CD4-positive, alpha-beta memory T cell (primary cell): ENCODE measurements at places on chromosomes 4 and X. TPM values are rescaled to one million over a fixed set of nuclear protein-coding genes. Genes with fewer than 3 reads are reported as not detected.

The DOK7 gene
- total RNA-seq: not detected

DNA sequence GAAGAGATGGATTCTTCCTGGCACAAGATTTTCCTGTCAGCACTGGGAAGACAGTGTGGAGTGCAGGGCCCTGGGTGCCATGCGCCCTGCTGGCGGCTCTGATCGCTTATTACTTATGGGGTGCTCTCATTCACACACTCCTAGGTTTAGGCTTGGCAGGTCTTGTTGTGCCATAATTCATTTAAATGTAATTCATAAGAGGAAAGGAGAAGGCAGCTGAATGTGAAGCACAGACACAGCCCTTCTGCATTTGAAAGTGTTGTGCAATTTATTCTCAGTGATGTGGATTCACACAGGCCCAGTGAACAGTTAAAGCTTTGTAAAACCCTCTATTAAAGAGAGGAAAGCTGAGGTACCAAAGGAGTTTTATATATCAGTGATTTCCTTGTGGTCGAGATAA, 249.7 kb downstream of the C4orf33 start:
- H3K27me3 ChIP-seq: no peaks in the 10 kb centered on the region
- no peak overlapping the region for H3K4me3 ChIP-seq
- no peaks in the 10 kb centered on the region for H3K4me1 ChIP-seq
- no peaks in the 10 kb centered on the region for H3K36me3 ChIP-seq

The DMRTC1 gene
- 1.1 TPM for total RNA-seq

- H3K36me3 ChIP-seq: no peaks in the 10 kb centered on the region
- no peaks in the 10 kb centered on the region for H3K27me3 ChIP-seq
- no peak overlapping the region for H3K4me3 ChIP-seq
- H3K27ac ChIP-seq: no peak overlapping the region
- no peak for DNase-seq
- H3K4me1 ChIP-seq: no peaks in the 10 kb centered on the region
These were observed 205.9 kb upstream of the VCX start for GRCh38 chrX:7637066-7637465.

- DNase-seq: no peak
- H3K36me3 ChIP-seq: no peaks in the 10 kb centered on the region
These were observed 5.7 kb downstream of the HSD17B13 start for GRCh38 chr4:87316961-87317360.

DNA sequence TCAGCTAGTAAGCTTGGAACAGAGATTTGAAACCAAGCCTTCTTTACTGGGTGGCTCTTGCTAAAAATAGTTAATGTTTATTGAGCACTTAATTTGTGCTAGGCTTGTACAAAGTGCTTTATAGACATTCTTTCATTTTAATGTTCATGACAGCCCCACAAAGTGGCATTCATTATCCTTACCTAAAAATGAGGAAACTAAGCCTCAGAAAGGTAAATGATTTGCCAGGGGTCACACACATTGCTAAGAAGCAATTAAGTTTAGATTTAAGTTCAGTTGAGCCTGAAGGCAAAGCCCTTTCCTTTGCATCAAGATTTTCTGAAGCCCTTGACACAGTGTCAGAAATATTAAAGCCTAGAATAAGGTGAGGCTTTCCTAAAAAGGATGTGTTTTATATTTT, 327.5 kb upstream of the FGF13 start:
- H3K27ac ChIP-seq: no peak overlapping the region
- H3K36me3 ChIP-seq: no peaks in the 10 kb centered on the region
- no peaks in the 10 kb centered on the region for H3K4me1 ChIP-seq
- DNase-seq: no peak
- no peak overlapping the region for H3K4me3 ChIP-seq

GRCh38 chr4:147950841-147951240, 219.0 kb downstream of the ARHGAP10 start:
- H3K4me3 ChIP-seq: no peak overlapping the region
- no peaks in the 10 kb centered on the region for H3K27me3 ChIP-seq
- H3K27ac ChIP-seq: no peak overlapping the region
- no peak for DNase-seq
- H3K36me3 ChIP-seq: no peaks in the 10 kb centered on the region

GRCh38 chrX:56800801-56801200, 71.8 kb downstream of the NBDY start:
- no peaks in the 10 kb centered on the region for H3K27me3 ChIP-seq
- H3K36me3 ChIP-seq: no peaks in the 10 kb centered on the region
- H3K4me3 ChIP-seq: no peak overlapping the region
- H3K4me1 ChIP-seq: peaks cover 56% of the 10 kb centered on the region

DNA sequence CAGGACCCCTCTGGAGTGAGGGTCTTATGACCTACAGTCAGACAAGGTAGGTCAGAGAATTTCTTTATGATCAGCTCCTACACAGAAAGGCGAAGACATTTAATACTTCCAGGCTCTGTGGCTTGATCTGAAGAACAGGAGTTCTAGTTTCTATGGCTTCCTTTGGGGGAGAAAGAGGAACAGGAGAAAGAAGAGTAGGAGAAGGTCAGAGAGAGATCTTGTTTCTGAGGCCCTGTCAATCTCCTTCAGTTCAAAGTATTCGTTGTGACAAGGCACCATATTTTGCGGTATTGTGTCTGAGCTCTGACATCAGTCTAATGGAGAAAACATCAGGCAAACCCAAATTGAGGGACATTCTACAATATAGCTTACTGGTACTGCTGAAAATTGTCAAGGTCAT, 16.7 kb downstream of the TMSB4X start:
- no peaks in the 10 kb centered on the region for H3K36me3 ChIP-seq
- H3K4me1 ChIP-seq: peaks cover 35% of the 10 kb centered on the region
- DNase-seq: no peak
- no peak overlapping the region for H3K27ac ChIP-seq
- no peaks in the 10 kb centered on the region for H3K27me3 ChIP-seq

The LUZP4 gene
- not detected for total RNA-seq

DNA sequence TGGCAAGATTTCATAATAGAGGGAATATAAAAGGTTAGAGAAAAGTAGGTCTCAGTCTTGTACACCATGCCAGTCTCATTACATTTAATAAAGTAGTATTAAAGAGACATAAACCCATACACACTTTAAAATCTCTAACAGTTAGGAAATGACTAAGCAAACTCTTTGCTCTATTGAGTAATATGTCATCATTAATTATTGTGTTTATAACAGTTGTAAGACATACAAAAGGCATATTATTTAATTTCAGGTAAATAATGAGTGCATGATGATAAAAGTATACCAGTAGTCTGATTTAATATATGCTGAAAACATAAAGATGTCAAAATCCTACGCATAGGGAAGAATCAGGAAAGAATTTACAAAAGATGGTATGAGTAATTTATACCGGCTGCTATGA, 31.0 kb upstream of the FGG start:
- no peaks in the 10 kb centered on the region for H3K36me3 ChIP-seq
- no peak for DNase-seq
- H3K27ac ChIP-seq: no peak overlapping the region
- H3K4me3 ChIP-seq: no peak overlapping the region

The PPP1R3F gene
- 17.4 TPM for total RNA-seq

The NPY2R gene
- not detected for total RNA-seq

The DMD gene
- total RNA-seq: 0.55 TPM

DNA sequence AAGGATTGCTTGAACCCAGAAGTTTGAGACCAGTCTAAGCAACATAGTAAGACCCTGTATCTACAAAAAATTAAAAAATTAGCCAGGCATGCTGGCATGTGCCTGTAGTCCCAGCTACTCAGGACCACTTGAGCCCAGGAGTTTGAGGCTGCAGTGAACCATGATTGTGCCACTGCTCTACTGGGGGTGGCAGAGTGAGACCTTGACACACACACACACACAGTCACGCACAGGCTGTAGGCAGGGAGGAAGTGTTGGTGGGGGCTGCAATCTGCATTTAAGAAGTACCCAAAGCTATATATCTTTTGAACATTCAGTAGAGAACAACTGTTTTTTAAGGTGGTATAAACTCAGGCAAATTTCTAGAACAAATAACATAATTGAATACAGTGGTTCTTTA, 7.2 kb downstream of the SCRG1 start:
- no peaks in the 10 kb centered on the region for H3K27me3 ChIP-seq
- no peak for DNase-seq
- no peak overlapping the region for H3K4me3 ChIP-seq
- no peaks in the 10 kb centered on the region for H3K36me3 ChIP-seq
- no peak overlapping the region for H3K27ac ChIP-seq

GRCh38 chrX:13763489-13763888, 28.9 kb downstream of the OFD1 start:
- H3K27me3 ChIP-seq: no peaks in the 10 kb centered on the region

The NHS gene
- total RNA-seq: 0.67 TPM

GRCh38 chr4:164446516-164446915, 307.4 kb upstream of the SMIM31 start:
- H3K27ac ChIP-seq: no peak overlapping the region
- no peaks in the 10 kb centered on the region for H3K27me3 ChIP-seq
- DNase-seq: no peak
- no peaks in the 10 kb centered on the region for H3K4me1 ChIP-seq

The MMGT1 gene
- 28.5 TPM for total RNA-seq

GRCh38 chr4:147809211-147809610, 77.3 kb downstream of the ARHGAP10 start:
- no peak for DNase-seq
- no peaks in the 10 kb centered on the region for H3K4me1 ChIP-seq
- no peaks in the 10 kb centered on the region for H3K36me3 ChIP-seq
- no peak overlapping the region for H3K27ac ChIP-seq
- no peak overlapping the region for H3K4me3 ChIP-seq

- no peak overlapping the region for H3K27ac ChIP-seq
- H3K4me1 ChIP-seq: no peaks in the 10 kb centered on the region
- DNase-seq: no peak
- H3K27me3 ChIP-seq: no peaks in the 10 kb centered on the region
These were observed 800.2 kb upstream of the FTHL17 start for GRCh38 chrX:31872007-31872406.

DNA sequence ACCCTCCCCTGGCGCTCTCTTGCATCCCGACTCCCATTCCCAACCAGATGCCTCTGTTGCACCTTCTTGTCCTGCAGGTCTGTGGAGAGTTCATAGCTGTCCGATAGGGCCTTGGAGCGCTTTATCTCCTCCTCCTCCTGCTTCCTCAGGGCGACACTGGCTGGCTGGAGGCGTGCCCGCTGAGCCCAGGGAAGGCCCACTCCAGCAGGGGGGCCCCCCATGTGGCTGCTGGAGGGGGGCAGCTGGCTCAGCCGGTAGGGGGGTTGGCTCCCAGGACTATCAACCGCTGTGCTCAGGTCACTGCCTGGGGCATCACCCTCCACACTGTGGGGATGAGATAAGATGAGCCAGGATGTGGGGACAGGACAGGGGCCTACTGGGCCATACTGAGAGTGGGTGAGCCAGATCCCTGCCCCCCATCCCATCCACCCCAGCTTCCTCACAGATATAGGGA, 25.6 kb downstream of the IQSEC2 start:
- H3K4me3 ChIP-seq: no peak overlapping the region
- no peaks in the 10 kb centered on the region for H3K36me3 ChIP-seq
- no peak for DNase-seq
- H3K4me1 ChIP-seq: no peaks in the 10 kb centered on the region
- no peaks in the 10 kb centered on the region for H3K27me3 ChIP-seq

The SULT1E1 gene
- not detected for total RNA-seq

- no peak for DNase-seq
- H3K27ac ChIP-seq: peak overlapping the region; percentile 25
- H3K4me3 ChIP-seq: no peak overlapping the region
- H3K36me3 ChIP-seq: peaks cover 86% of the 10 kb centered on the region
- H3K27me3 ChIP-seq: no peaks in the 10 kb centered on the region
These were observed 19.7 kb downstream of the NOP14 start for GRCh38 chr4:2943364-2944090.

DNA sequence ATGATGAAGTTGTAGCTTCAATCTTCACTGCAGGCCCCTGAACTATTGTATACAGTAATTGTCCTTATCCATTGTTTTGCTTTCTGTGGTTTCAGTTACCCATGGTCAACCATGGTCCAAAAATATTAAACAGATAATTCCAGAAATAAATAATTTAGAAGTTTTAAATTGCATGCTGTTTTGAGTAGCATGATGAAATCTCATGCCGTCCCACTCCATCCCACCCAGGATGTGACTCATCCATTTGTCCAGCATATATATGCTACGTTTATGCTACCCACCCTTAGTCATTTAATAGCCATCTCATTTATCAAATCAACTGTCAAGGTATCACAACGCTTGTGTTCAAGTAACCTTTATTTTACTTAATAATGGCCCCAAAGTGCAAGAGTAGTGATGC, 34.5 kb downstream of the IQCM start:
- no peak for DNase-seq
- no peak overlapping the region for H3K4me3 ChIP-seq

The RAP2C gene
- total RNA-seq: 30.8 TPM

DNA sequence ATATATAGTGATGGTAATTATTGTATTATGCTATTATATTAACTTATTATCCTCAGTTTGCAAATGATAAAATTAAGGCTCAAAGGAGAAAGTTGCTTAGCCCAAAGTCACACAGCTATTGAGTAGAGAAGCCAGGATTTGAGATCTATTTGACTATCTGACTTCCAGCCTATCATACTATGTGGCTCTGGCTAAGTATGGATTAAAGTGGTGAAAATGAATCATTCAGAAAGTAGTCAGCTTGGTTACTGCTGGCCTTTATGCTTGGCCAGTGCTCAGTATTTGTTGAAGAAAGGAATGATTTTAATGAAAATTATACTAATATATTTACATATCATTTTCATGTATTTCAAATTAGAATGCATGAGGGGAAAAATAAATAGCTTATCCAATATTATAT, 219.8 kb downstream of the SHROOM3 start:
- no peak overlapping the region for H3K27ac ChIP-seq
- no peaks in the 10 kb centered on the region for H3K4me1 ChIP-seq
- DNase-seq: no peak
- H3K36me3 ChIP-seq: no peaks in the 10 kb centered on the region
- no peaks in the 10 kb centered on the region for H3K27me3 ChIP-seq
- no peak overlapping the region for H3K4me3 ChIP-seq

The GABRA4 gene
- not detected for total RNA-seq

GRCh38 chrX:146481735-146482134, 327.8 kb upstream of the CXorf51B start:
- H3K4me1 ChIP-seq: no peaks in the 10 kb centered on the region
- H3K27ac ChIP-seq: no peak overlapping the region
- H3K36me3 ChIP-seq: no peaks in the 10 kb centered on the region
- no peak overlapping the region for H3K4me3 ChIP-seq
- DNase-seq: no peak

DNA sequence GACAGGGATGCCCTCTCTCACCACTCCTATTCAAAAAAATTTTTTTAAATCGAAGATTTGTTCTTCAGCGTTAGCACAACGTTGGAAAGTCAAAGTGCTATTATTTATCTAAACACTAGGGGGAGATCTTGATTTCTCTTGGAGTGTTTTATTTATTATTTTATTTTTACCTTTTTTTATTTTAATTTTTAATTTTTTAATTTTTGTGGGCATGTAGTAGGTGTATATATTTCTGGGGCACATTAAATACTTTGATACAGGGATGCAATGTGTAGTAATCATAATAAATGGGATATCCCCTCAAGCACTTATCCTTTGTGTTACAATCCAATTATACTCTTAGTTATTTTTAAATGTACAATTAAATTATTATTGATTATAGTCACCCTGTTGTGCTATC, 37.4 kb upstream of the SLC10A4 start:
- no peaks in the 10 kb centered on the region for H3K4me1 ChIP-seq
- no peaks in the 10 kb centered on the region for H3K27me3 ChIP-seq
- H3K36me3 ChIP-seq: no peaks in the 10 kb centered on the region
- DNase-seq: peak; percentile 6
- no peak overlapping the region for H3K4me3 ChIP-seq

- H3K27me3 ChIP-seq: no peaks in the 10 kb centered on the region
- H3K4me3 ChIP-seq: no peak overlapping the region
- no peak for DNase-seq
- H3K27ac ChIP-seq: no peak overlapping the region
- H3K36me3 ChIP-seq: no peaks in the 10 kb centered on the region
These were observed 84.3 kb downstream of the PAPSS1 start for GRCh38 chr4:107635735-107636134.
